ENCODE measurements at places on chromosomes 13 and 19.
A peak's percentile ranks its signal among the peaks of the same experiment; 100 is the strongest.

DNA sequence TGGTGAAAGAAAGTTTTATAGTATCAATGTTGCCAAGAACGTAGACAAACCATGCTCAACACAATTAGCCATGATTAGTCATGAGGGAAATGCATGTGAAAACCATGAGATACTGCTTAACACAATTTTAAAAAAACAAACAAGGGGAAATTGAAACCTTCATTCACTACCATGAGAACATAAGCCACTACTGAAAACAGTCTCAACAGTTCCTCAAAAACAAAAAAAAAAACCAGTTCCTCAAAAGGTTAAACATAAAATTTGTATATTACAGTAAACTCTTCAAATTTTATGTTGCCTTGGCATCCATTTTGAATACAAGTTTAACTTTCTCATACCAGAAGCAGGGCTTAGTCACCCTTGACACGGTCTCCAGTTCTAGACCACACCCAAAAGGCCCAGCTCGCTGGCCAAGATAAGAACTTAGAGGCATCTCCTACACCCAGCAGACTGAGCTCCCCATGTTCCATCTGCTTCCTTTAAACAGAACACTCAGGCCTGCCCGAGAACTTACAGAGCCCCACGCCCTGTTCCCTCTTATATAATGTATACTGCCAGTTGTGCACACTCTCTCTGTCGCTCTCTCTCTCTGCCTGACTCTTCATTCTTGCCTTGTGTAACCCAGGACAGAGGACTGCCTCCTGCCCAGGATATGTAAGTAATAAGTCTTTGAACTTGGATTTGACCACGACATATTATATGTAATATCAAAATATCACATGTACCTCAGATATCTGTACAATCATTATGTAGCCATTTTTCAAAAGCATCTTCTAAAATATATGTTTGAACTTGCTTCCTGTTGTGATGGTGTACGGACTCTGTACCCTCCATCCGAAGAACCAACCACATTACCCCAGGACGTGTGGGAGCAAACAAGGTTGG lies 67.4 kb downstream of the STK24 start:
- DNase-seq = no peak

DNA sequence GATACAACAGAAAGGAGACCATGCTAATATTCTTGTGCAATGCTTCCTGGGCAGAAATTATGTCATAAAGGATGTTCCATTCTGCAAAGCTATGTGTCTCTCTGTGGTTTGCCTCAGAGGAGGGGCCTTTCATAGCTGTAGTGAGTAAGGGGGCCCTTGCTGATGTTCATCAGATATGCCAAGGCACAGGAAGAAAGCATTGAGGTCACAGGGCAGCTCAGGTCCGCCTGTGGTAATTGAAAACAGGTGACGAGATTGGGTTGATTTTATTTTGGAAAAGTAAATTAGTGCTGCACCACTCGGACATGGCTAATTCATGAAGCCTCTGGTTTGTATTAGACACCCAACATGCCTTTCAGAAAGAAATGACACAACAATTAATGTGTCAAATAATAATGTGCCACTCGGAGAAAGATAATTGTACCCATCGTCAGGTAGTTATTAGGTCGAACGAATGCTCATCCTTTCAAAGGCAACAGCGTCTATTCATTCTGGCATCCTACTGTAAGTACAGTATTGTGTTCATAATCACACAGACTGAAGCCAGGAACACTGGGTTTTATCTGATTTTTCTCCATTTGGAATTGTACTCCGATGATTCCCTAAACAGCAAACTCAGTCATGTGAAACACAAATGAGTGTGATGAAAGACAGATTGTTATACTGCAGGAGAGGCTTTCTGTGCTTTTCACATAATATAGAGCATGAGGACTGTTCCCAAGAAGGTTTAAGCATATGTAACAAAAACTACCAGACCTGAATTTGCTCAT lies 421.6 kb upstream of the KLF12 start:
- peak; percentile 73 for DNase-seq

DNA sequence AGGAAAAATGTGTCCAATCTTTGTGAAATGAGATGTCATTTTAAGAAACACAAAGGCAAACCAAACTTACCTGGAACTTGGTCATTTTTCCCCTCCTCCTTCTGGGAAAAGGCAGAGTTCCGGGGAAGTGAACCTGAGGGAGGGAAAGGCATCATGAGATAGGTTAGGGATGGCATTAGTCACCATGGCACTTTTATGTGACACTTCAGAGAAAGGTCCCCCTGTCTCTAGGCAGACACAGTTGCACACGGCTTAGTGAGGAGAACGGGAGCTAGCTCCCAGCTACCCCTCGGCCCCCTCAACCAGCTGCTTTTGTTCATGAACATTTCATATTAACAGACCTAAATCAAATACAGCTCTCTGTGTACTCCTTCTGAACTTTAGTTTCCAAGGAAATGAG lies 1.5 kb downstream of the ZNF235 start:
- DNase-seq = no peak

DNA sequence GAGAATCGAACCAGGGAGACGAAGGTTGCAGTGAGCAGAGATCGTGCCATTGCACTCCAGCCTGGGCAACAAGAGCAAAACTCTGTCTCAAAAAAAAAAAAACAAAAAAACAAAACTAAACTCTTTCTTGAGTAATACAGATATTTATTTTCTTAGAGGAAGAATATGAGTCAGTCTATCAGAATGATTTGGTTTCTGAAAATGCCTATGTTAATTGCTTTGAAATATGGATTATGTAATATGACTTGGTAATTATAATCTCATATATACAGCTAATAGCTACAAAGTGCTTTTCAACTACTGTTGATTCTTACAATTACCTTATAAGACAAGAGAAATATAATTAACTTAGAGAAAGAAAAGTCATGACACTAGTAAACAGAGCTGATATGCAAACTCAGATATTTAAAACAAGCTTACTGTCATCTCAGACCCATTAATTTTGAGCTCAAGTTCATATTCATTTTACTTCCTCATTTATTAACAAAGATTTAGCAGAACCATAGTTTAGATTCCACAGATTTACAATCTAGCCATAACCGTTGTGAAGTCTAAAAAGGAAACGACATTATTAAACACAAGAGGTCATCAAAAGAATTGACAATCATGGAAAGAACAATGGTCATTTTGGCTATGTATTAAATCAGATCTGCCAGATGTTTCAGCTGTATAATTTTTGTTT lies 88.0 kb downstream of the TBC1D4 start:
- no peak for DNase-seq

DNA sequence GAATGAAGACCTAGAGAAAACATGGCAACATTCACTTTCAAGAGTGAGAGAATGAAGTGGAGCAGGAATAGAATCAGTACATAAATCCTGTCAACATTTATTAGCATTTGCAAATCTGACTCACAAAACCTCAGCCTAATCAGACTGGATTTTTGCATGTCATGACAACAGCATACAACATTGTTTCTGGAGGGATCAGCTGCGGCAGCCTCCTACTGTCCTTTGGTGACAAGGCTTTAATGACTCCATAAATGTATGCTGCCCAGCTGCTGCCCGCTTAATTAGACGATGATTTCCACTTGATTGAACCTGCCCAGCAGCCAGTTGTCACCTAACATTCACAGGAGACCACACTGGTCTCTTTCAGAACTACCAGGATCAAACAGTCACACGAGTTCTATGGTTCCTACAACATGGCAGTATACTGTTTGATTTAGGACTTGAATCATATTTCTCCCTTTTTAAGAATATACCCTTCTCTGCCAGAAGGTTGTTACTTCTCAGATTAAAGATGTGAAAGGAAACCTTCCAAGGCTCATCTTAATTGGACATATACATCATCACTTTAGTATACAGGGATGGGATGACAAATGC lies 9.3 kb downstream of the EBPL start:
- peak; percentile 83 for DNase-seq

DNA sequence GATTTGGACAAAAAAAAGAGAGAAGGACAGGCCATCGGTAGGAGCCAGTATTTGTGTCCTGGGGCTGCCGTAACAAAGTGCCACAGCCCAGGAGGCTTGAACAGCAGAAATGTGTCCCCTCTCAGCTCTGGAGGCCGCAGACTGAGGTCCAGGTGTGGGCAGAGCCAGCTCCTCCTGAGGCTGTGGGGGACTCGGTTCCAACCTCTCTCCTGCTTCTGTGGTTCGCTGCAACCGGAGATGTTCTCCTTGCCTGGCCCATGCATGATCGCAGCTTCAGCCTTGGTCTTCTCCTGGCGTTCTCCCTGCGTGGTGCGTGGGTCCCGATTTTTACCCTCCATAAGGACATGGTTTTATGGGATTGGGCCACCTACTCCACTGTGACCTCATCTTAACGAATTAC lies 85.9 kb upstream of the SOX1 start:
- no peak for DNase-seq

DNA sequence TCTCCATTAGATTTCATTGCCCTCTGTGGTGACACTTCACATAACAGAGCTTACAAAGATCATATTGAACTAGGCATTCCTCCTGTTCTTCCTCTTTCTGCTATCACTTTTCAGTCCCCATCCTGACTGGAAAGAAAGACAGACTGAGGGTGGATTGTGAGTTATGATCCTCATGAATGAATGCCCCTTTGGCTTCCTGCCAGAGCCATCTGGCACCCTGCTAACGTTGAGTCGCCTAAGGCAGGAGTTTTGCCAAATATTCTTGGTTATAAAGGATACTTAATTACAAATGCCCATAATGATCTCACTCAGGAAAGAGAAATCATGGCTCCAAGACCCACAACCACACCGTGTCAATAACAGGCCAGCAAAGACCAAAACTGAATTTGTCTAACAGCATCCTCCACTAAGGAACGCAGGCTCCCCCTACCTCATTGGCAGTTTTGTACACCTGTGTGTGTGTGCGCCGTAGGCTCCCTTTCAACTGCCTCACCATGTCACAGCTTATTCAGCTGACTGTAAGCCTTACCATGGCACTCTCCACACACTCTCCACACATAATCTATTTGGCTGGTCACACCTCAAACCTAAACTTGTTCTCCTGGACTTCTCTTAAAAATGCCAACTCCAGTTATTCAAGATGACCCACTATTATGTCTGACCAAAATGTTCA lies 15.5 kb downstream of the ZNF211 start:
- DNase-seq = peak; percentile 60

DNA sequence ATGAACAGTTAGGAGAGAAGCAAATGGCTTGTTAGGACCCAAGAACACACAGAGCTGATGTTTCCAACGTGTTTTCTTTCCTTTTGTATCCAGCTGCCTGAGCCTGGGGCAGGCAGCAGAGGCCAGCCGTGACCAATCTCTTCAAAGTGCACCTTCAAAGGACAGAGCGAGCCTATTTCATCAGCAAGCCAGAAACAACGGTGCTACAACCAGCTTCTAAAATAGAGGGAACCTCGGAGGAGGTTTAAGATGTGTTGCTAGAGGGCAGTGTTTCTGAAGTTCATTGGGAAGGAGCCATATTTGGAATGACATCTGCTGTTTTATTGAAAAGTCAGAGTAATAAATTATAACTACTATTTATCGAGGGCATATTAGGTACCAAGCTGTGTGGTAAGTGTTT lies 56.2 kb upstream of the RFC3 start:
- DNase-seq = peak; percentile 30

- DNase-seq = no peak
Measured at GRCh38 chr13:33087091-33087490, 70.9 kb downstream of the KL start.

GRCh38 chr13:35146686-35147085 lies 204.6 kb downstream of the NBEA start:
- no peak for DNase-seq

GRCh38 chr13:27081893-27082679 lies 89.5 kb downstream of the USP12 start:
- no peak for DNase-seq

- DNase-seq = no peak
Measured at GRCh38 chr13:41587490-41587889, 130.1 kb downstream of the RGCC start.

DNA sequence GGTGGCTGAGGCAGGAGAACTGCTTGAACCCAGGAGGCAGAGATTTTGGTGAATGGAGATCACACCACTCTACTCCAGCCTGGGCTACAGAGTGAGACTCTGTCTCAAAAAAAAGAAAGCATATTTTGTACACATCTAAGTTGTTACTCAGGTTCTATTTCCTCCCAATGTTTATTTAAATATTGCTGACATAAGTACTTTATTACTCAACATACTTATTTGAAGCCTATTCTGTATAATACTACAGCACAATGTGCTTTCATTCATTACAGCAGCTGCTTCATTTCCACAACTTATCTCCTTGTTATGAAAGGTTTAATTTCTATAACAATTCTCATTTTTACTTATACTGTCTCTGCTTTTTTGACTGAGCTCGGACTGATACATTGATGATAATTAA lies 495.7 kb downstream of the SLITRK1 start:
- DNase-seq = no peak

DNA sequence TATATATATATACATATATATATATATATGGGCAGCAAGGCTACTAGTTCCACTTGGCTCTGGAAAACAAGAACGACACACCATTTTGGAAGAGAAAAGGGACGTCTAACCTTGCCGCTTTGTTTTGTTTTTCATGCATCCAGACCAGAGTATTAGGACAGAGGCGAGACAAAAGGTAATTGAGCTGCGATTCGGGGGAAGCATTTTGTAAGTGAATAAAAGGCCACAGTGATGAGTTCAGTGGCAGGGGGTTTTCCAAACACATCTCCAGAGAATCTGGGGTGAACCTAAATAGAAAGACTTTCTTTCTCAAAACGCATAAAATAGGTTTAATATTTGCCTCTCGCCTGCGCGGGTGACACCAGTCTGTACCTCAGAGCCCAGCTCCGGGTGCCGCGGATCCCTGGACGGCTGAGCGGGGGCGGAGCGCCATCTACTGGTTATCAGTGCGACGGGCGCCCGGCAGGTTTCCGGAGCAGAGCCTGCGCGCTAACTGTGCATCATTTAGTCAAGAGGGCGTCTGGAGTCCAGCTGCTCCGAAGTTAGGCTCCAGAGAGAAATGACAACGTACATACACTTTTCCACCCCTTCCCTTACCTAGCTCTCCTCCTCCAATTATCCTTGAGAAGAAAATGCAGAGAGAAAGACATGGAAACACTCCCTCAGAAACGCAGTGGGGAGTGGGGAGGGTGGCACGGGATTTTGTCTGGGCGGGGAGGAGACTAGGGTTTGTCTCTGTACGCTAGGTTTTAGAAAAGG lies 262.3 kb downstream of the TBC1D4 start:
- DNase-seq = peak; percentile 88

DNA sequence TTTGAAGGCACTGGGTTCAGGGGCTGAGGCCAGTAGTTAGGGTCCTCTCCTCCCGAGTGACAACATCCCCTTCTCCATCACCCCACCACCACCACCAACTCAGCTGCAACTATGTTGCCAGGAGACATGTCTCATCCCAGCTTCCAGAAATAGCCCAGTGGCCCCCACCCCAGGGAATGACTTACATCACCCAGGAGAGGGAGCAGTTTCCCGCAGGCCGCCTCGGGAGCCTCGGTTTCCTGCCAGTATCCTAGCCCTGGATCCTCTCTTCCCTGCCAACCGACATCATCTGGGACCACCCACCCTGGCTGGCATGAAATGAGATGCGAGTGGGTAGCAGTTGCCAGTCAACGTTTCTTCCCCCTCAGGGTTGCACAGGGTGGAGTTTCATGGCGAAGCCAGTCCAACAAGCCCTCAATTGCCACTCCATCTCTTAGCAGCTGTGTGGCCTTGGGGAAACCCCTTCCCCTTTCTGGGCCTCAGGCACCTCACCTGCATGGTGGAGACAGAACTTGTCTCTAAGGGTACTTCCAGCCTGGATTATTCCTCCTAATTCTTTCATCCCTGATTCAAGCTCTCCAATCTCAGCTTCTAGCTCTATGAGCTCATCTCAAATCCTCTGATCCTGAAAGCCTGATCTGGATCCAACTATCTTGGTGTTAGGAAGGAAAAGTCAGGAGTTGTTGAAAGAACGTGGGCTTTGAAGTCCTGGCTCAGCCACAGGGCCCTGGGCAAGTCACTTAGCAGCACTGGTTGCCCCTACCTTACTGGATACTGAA lies 3.9 kb upstream of the GSK3A start:
- DNase-seq = peak; percentile 5

All from NCI-H1417 (cell line).